Skin of body (tissue), 3 donors: ENCODE measurements at places on chromosomes 12 and 14. TPM values are rescaled to one million over a fixed set of nuclear protein-coding genes. Genes with fewer than 3 reads are reported as not detected.

Gene DCP1B
- total RNA-seq: 5.7 TPM

Gene OR11H12
- not detected for total RNA-seq

Gene DACT1
- total RNA-seq: 24.3 TPM

Gene A2M
- 150 TPM for total RNA-seq

Gene PTPRO
- total RNA-seq: 2.6 TPM

Gene PMEL
- 19.8 TPM for total RNA-seq

Gene RIMBP2
- total RNA-seq: 5.8 TPM

Gene PIANP
- total RNA-seq: 0.10 TPM

DNA sequence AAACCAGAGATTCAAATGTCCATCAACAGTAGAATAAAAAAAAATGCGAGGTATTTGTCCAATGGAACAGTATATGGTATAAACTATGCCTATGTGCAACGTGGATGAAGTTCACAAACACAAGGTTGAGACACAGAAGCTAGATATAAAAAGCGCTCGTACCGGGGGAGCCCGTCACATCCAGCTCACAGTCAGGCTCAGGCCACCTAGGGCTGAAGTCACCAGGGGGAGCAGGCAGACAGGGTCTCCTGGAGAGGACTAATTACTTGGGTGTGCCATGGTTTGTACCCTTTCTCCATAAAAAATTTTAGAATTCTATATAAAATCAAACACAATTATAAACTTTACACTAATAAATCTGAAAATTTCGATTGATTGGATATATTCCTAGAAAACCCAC, 13.6 kb downstream of the AHNAK2 start:
- no peak for DNase-seq

DNA sequence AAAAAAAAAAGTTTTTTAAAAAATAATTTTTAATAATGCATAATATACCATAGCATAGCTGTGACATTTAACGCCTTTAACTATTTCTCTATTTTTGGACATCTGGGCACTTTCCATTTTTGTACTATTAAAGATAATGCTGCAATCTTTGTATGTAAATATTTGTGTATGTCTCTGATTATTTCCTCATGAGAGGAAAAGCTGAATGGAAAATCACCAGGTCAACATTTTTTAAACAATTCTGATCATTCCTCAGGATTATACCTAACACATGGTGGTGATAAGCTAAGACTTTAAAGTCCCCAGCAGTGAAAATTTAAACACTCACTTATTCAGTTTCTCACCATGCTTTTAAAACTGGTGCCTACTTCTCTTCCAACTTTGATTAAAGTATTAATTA, 31.3 kb upstream of the NR1H4 start:
- DNase-seq: no peak

DNA sequence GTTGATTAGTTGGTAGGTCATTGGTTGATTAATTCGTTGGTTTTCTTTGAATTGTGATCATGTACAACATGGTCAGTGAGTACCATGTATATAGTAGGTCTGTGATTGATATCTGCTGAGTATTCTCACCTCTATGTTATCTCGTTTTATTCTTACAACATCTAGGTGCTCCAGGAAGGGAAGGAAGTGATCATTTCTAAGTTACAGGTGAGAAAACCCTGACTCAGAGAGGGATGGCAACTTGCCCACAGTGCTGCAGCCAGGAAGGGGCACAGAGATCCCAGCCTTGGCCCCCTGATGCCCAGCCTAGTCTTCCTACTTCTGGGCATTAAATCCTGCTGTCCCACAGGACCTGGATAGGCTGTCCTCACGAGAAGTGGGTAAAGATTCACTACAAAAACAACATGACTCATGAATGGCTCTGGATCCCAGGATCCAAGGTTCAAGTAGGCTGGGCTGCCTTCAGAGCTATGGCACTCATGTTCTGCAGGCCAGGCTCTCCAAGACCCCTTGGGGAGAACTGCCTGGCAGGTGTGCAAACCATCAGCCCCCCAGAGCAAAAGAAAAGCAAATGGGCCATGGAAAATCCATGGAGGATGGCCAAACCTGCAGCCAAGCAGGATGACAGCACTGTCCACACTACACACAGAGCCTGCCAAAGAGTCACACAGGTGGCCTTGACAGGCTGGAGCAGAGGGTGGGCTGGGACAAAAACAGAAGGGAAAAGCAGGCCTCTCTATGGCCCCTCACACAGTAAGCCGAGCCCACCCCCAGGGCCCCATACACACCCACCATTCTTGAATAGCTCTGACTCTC, 146.2 kb downstream of the BCL11B start:
- no peak for DNase-seq

DNA sequence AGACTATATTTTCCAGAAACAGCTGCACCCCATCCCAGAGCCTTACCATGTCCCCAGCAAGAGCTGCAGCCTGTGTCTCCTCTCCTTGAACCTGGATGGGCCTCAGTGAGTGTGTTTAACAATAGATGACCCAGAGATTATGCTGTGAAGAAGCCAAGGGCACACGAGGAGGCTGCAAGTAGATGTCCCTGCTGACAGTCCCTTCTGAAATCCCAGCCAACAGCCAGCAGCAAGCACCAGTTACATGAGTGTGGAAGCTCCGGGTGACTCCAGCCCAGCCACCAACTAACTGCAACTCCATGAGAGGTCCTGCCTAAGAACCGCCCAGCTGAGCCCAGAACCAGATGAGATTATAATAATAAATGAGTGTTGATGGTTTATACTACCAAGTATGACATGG, 191.7 kb downstream of the BCL11B start:
- no peak for DNase-seq

GRCh38 chr12:74349925-74350324, 187.7 kb upstream of the ATXN7L3B start:
- DNase-seq: no peak

- no peak for DNase-seq
Observed at GRCh38 chr12:112029301-112029700, 16.1 kb downstream of the ERP29 start.

- DNase-seq: no peak
Observed at GRCh38 chr12:52496054-52496453, 3.0 kb upstream of the KRT6A start.

DNA sequence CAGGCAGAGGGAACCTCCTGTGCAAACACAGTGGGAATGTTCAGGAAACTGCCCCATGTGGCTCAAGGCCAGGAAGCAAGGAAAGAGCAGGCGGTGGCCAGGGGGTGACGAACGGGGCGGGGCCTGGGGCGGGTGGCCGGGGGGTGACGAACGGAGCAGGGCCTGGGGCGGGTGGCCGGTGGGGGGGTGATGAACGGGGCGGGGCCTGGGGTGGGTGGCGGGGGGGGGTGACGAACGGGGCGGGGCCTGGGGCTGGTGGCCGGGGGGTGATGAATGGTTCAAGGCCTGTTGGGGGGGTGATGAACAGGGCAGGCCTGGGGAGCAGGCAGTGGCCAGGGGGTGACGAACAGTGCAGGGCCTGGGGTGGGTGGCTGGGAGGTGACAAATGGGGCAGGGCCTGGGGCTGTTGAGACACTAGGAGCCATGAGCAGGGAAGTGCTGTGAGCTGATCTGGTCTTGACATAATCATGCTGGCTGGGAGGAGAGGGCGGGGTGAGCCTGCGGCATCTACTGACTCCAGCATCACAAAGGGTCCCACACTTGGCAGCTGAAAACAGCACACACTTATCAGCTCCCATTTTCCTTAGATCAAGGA, 62.7 kb upstream of the FBRSL1 start:
- DNase-seq: no peak

DNA sequence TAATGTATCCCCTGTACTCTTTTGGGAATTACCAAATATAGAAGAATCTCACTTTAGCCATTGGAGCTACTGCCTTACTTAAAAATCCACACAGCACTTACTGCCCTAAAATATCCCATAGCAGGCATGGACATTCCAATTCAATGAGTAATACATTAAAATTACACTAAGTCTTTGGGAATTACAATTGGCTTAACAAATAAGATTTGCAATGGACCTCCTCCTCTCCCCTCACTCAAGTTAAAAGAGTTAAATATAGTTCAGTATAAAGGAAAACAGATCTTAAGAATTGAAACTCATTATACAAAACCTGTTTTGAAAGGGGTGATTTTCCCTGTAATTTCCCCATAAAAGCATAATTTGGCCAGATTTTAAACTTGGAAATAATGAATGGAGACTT, 477.1 kb downstream of the SLC16A7 start:
- no peak for DNase-seq

GRCh38 chr12:45666816-45667215, 62.7 kb upstream of the ARID2 start:
- DNase-seq: no peak

GRCh38 chr14:101500061-101500460, 61.2 kb upstream of the DIO3 start:
- DNase-seq: no peak

GRCh38 chr12:115910057-115910456, 367.4 kb downstream of the MED13L start:
- DNase-seq: no peak

DNA sequence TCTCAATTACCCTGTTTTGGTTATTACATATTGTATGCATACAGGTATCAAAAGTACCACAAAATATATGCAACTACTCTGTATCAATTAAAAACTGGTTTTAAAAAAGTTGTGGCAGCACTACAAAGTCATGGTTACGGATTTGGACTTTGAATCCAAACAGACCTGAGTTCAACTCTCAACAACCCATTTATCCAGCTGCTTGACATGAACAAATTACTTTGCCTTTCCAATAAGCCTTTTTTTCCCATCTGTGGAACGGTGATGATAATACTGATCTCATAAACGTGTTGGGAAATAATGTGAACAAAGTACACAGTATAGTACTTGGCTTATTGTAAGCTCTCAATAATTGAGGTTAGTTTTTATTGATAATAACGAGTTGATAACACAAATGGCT, 85.0 kb downstream of the MNAT1 start:
- DNase-seq: no peak

DNA sequence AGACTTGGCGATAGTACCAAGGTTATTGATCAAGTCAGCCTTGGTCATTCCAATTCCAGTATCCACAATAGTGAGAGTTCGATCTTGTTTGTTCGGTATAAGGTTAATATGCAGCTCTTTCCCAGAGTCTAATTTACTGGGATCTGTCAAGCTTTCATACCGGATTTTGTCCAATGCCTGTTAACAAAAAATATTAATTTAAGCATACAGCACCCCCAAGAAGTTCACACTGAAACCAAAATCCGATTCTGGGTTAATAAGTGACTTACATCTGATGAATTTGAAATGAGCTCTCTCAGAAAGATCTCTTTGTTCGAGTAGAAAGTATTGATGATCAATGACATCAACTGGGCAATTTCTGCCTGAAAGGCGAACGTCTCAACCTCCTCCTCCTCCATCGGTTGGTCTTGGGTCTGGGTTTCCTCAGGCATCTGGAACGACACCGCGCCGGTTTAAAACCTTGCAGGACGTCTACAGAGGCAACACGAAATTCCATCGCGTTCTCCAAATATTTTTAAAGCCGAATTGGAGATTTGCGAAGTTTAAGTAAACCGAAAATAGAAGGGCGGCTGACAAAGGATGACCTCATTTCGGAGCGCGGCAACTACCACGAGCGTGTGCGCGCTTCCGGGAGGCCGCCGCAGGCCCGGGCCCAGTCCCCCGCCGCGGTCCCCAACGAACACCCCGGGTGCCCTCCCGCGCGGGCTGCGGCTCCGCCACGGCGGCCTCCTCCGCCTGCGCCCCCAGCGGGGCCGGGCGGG, 716 bp downstream of the HSP90AA1 start:
- peak; percentile 55 for DNase-seq

- no peak for DNase-seq
Observed at GRCh38 chr14:25095736-25096437, 45.9 kb upstream of the STXBP6 start.

DNA sequence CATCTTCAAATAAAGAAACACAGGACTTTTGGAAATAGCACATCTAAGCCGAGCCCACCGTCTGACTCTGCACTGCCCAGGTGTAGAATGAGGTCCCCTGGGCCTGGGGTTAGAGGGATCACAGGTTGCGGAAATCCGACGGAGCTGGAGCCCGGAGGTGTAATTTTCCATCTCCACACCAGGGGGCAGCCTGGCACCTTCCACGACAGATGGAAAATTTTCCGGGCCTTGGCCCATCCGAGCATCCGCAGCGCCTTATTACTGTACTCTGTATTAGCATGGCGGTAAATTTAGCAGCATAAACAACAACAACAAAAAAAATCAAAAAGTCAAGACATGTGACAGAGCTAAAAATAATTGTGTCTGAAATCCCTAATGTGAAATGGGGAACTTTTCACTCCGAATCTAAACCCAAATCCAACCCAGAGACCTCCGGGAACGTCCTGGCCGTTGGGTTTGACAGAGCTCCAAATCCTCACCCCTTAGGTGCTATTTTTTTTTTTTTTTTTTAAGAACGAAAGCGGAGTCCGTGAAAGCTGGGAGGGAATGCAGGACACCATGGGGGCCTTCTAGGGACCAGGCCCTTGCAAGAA, 93.9 kb downstream of the KSR2 start:
- peak; percentile 55 for DNase-seq

DNA sequence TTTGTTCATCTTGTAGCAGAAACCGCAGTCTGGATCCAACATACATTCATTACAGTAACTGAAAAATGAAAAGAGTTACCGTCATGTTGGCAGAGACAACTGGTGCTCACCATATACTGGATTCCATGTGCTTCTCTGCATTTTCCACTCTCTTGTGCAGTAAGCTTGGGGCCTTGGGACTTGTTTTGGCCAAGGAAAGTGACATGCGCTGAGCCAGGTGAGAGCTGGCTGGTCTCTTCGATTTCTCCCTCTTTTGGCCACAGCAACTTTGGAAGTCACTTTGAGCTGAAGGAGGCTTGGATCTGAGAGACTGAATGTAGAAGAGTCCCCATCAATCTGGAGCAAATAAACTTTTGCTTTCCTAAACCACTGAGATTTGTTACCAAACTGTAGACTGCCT, 210.6 kb upstream of the ABCD2 start:
- peak; percentile 29 for DNase-seq

- no peak for DNase-seq
Observed at GRCh38 chr12:112836736-112837628, 45.4 kb downstream of the RPH3A start.

DNA sequence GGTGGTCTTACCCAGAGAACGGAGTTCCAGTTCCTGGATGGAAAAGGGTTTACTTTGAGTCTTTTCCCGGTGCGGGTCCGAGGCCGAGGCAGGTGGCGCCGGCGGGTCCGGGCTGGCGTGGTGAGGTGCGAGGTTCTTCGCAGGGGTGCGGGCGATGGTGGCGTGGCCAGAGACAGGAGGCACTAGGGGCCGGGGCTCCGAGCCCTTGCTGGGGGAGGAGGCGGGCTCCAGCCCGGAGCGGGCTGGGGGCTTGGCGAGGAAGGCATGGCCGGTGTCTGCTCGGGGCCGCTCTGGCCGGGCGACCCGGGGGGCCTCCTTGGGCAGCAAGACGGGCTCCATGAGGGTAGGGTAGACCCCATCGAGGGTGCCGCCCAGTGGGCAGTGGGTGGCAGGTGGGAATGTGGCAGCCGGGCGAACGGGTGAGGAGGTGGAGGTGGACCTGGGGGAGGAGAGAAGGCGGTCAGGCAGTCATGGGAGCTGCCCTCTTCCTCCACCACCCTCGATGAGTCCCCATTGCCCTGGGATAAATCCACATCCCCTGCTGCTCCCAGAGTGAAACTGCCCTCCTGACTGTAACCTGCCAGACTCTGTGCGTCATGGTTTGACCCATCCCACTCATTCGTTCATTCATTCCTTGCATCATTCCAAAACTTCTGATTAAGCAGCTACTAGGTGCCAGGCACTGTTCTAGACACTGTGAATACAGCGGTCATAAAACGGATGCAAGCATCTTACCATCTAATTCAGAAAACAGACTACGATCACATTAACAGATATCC, 42.0 kb downstream of the RFLNA start:
- DNase-seq: no peak
